ENCODE measurements at places on chromosomes 2 and 18.

GRCh38 chr2:54531558-54531957 lies 75.4 kb downstream of the SPTBN1 start:
- DNase-seq, result no peak

GRCh38 chr2:74915743-74916142 lies 42.7 kb upstream of the POLE4 start:
- DNase-seq, result no peak

- no peak for DNase-seq
Measured at GRCh38 chr18:48569915-48570264, 31.1 kb downstream of the CTIF start.

DNA sequence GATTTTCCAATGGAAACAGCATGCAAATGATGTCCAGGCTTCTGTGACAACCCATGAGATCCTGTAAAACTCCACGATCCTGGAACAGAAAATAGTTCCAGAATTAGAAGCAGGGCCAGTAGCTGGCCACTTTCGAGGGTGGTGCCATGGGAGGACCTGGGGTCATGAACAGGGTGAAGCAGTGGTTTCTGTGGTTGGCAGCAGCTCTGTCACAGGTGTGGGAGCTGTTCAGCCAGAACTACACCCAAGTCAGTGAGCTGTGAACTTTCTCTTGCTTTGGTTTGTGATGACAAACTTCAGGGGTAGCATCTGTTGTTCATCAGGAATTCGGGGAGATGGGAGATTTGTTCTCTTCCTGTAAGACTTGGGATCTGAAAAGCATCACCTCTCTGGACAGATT lies 314.4 kb upstream of the NT5C1B start:
- no peak for DNase-seq

- no peak for DNase-seq
Measured at GRCh38 chr18:8696749-8697211, 8.6 kb upstream of the MTCL1 start.

- DNase-seq, result no peak
Measured at GRCh38 chr2:139078376-139078775, 298.2 kb upstream of the NXPH2 start.

DNA sequence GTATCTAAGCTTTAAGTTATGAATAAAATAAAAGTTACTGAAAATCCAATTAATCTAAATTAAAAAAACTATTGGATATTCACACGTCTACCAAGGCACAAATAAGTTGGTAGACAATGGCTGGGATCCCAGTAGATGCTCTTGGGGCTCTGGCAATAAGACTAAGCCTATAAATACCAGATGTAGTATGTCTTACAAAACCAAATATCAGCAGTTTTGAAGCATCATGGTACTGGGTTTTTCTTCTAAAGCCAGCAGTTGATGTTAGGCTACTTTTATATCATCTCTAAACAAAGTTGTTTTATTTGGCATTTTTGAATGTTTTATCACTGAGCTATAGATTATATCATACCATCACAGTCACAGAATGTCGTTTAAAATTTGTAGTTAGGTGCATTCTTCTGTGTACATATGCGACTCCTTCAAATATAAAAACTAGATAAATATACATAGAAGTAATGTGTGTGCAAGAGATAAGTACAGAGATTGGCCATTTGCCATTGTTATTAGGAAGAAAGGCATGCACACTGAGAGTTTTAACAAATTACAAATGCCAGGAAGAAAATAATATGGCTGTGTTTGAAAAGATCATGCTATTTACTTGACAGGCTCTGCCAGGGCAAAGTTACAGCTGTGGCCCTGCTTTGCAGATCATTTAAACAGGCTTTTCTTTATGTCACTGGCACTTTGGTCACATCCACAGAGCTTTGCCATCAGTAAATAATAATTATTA lies 21.6 kb upstream of the TMEM17 start:
- no peak for DNase-seq

DNA sequence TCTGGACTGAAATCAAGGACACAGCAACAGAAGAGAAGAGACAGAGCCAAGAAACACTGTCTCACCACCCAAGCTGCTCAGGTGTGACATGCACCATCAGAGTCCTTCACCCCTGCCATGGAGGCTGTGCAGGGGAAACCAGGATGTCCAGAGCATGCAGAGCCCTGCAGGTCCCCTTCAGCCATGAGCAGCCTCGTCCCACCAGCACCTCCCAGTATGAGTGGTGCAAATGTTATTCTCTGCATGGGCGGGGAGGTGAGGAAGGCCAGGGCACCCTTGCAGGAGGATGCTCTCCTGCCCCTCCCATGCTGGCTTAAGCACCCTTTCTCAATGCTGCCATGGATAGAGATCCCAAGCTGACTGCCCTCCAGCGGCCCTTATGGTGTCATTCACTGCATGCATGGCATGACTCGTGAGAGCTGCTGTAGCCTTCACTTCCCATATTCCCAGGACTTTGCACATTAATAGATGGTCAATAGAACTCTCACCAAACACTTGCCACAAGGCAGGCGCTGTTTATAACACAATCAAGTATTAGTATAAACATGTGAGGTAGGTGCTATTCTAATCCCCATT lies 171.0 kb downstream of the ANAPC1 start:
- DNase-seq, result no peak

- DNase-seq, result no peak
Measured at GRCh38 chr2:36626071-36626470, 28.1 kb upstream of the FEZ2 start.

- DNase-seq, result no peak
Measured at GRCh38 chr2:110655701-110656100, 22.2 kb downstream of the BUB1 start.

DNA sequence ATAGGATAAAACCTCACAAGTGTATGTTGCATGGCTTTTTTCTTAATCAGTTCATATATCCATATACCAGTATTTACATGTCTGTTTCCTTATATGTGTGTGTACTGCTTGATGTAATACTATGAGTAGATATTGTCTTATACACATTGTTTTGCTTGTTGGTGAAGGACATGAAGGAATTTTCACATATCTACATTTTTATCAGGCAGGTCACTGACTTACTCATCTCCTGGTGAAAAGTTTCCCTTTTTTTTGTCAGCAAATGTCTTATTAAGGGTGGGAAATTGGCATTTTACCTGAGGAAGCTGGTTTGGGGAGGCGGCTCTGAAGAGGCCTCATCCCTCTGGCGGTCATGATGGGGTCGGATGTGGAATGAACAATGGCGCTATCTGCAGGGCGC lies 61.4 kb upstream of the LYPD1 start:
- no peak for DNase-seq

- DNase-seq, result no peak
Measured at GRCh38 chr2:100676346-100676745, 113.6 kb downstream of the PDCL3 start.

DNA sequence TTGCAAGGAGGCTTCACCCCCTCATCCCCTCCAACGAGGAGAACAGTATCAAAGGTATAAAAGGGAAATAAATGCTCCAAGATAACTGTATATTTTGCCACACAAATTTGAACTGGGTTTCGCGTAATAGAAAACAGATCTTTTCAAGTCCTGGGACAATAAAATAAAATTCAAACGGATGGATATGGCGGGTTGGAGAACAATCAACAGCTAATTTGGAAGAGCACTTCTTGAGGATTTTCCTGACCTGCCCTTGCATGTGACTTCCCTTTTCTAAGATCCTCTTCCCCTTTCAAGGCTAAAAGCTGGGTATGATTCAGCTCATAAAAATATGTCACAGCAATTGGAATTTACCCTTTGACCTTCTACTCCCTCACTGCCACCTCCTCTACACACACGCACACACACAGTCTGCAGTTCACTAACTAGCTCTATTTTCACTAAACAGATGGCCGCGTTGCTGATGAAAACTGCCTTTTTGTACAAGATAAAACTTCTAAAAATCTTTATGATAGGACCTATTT lies 386.9 kb downstream of the FIGN start:
- DNase-seq, result no peak

- DNase-seq, result no peak
Measured at GRCh38 chr2:112020561-112020960, 34.5 kb upstream of the TMEM87B start.

- no peak for DNase-seq
Measured at GRCh38 chr2:210442457-210442856, 34.1 kb downstream of the LANCL1 start.

DNA sequence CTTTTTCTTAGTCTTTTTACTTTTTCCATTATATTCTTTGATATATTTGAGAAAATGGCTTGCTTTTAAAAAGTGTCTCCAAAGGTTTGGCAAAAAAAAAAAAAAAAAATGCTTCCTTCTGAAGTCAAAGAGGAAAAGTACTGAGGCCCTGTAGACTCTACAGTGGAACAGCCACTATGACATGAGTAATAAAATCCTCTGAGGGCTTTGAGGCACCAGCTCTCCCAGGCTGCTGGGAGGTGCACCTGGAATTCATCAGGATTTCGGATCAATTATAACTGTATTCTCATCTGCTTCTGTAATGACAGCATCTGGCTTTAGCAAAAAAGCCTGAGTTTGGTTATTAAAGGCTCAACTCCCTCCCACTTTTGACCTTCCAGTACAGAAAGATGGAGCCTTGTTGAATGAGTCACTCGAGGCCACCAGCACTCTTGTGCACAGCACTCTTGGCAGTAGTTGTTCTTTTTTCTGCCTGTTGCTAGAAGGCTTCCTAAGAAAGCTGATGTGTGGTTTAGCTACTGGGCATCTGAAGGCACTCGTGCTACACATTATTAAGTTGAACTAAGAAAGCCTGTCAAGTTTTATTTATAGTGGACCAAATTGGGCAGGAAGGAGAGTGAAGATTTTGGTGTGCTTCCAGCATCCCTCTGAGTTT lies 131.3 kb downstream of the PRPF40A start:
- DNase-seq, result no peak

DNA sequence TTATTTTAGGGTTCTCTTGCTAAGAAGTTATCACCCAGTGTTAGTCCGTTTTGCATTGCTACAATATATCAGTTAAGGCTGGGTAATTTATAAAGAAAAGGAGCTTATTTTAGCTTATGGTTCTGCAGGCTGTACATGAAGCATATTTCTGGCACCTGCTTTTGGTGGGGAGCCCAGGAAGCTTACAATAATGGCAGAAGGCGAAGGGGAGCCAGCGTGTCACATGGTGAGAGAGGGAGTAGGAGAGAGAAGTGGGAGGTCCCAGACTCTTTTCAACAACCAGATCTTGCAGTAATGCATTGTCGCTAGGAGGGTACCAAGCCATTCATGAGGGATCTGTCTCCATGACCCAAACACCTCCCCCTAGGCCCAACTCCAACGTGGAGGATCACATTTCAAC lies 688.8 kb upstream of the PIK3C3 start:
- no peak for DNase-seq

GRCh38 chr2:17804358-17804757 lies 11.9 kb upstream of the MSGN1 start:
- no peak for DNase-seq

DNA sequence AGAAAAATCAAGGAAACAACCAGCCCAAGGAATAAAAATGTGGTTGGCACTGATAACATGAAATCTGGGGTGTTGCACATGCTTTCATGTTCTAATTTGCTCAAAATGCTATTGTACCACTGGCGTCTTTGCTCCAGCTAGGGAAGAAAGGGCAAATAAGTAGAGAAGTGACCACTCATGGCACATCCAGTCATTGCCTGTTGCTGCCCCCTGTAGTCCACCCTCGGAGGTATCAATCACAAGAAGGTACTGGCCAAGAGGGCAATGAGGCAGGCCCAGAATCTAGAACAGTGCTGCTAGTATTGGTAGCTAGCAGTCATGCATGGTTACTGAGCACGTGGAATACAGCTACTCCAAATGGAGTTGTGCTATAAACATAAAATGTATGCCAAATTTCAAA lies 213.4 kb downstream of the CDCA7 start:
- DNase-seq, result peak; percentile 36

DNA sequence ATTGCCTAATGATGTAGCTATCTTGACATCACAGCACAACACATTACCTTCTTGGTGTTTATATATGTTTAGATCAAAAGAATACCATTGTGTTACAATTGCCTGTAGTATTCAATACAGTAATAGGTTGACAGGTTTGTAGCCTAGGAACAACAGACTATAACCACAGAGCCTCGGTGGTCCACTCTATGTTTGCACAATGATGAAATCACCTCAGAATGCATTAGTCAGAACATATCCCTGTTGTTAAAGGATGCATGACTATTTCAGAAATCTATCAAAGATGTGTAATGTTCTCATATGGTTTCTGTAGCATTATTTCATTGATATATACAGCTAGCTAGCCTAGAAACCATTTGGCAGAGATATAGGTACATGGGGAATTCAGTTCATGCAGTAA lies 8.9 kb downstream of the METTL5 start:
- DNase-seq, result no peak

GRCh38 chr18:26046419-26047077 lies 43.9 kb downstream of the SS18 start:
- no peak for DNase-seq

- DNase-seq, result no peak
Measured at GRCh38 chr2:134169788-134170187, 84.1 kb upstream of the MGAT5 start.

GRCh38 chr2:134314681-134315368 lies 61.0 kb downstream of the MGAT5 start:
- DNase-seq, result no peak

DNA sequence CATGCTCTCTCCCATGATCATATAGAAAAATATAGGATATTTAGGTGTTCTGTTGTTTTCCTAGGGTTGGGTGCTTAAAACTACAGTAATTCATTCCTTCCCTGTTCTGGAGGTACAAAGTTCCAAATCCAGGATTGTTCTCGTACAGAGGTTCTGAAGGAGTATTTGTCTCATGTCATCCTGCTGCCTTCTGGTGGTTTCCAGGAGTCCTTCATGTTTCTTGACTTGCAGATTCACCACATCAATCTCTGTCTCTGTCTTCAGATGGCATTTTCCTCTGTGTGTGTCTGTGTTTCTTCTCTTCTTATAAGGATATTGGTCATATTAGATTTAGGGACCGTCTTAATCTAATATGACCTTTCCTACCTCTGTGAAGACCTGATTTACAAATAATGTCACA lies 397.9 kb downstream of the NYAP2 start:
- DNase-seq, result no peak

GRCh38 chr18:21205695-21206094 lies 36.3 kb upstream of the GREB1L start:
- no peak for DNase-seq

DNA sequence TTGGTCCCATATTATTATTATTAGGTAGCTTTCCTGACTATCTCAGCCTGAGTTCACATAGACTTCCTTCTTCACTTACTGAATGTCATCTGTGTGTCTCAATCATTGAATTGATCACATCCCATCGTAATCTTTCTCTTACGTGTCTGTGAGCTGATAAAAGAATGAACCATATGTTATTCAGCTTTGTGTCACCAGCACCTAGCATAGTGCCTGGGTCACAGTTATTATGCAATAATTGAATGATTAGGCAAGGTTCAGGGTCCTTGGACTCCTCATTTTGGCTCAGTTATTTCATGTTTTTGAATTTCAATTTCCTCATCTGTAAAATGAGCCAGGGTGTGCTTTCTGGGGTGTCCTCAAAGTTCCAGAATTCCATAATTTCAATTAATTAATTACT lies 107.2 kb downstream of the ZEB2 start:
- no peak for DNase-seq

DNA sequence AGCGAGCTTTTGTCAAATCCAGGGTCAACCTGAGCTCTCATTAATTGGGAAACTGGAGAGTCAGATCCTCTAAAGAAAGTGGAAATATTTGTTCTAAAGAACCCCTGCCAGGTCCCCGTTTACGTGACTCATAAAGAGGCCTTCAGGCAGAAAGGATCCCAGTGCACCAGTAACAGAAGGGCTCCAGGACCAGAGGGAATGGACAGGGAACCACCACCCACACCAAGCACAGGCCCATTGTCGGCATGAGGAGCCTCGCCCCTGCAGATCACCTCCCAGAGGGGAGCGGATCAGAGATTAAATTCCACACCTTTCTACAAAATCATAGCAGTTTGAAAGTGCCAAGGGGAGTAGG lies 16.4 kb upstream of the C1QL2 start:
- DNase-seq, result no peak

Measured in NT2/D1 (cell line).